ENCODE measurements at places on chromosomes 3 and 15.

DNA sequence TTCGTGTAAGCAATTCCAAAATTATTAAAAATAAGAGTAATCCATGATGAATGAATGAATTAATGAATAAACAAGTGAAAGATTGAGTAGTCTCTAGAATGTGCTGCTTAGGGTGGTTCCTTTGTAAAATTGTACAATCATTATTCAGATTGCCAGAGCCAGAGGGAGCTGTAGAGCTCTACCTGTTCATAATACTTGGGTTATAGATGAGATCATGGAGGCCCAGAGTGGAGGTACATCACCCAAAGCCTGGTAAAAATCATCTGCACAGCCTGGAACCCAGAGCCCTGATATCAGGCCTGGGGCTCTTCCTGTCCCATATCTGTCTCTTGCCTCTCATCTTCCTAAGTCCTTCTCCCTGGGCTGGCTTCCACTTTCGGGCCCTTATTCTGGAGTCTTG, 297.2 kb downstream of the RPLP1 start:
- H3K4me3 ChIP-seq = no peak overlapping the region
- peaks cover 73% of the 10 kb centered on the region for H3K27me3 ChIP-seq
- no peak overlapping the region for H3K27ac ChIP-seq
- no peaks in the 10 kb centered on the region for H3K36me3 ChIP-seq

DNA sequence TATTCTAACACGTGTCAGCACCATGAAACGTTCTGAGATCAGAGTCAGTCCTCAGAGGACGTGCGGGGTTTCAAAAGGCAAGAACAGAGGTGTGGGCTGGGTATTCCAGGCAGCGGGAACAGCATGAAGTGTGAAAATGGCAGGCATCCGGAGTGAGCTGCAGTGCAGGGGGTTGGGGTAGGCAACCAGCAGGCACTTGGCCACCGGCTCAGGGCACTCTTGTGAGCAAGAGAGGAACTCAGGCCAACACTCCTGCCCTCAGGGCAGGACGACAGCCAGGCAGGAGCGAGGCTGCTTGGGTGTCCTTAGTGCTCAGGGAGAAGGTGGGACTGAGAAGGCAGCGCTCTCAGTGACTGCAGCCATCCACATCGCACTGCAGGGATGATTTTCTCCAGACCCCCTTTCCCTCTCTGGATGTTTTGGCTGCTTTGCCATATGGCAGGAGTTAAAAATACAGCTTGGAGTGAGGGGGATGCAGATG, 151.1 kb downstream of the NUP210 start:
- no peak for DNase-seq
- no peak overlapping the region for H3K27ac ChIP-seq
- H3K4me1 ChIP-seq = no peaks in the 10 kb centered on the region
- H3K27me3 ChIP-seq = peaks cover 38% of the 10 kb centered on the region

DNA sequence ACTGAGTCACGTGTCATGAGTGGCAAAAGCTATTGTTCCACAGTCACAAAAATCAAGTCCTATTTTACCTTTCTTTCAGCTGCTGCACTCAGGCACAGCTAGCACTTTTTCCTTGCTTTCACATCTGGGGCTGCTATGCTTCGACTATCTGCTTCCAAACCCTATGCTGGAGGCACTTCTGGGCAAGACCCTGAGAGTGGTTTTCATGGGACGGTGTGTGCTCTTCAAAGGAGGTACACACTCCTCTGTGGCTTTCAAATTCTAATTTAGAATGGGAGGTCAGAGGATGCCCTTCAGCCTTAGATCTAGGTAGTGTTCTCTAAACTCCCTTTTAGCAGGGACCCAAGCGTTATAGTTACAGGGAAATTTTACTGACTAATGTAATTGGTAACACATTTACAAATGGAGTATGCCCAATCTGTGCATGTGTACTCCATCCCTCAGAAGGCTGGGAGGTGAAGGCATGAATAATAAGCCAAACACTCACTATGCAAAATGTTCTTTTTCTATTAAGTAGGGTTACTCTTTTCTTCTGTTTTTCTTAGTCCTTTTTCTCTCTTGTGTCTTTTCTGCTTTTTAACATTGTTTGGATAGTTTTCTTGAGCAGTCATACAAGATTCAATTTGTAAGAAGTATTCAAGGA, 188.3 kb downstream of the LSAMP start:
- H3K4me3 ChIP-seq = no peak overlapping the region
- H3K4me1 ChIP-seq = no peaks in the 10 kb centered on the region
- no peak for DNase-seq
- H3K36me3 ChIP-seq = no peaks in the 10 kb centered on the region
- no peaks in the 10 kb centered on the region for H3K27me3 ChIP-seq

GRCh38 chr15:101718896-101719295, 5.4 kb downstream of the TARS3 start:
- no peak overlapping the region for H3K27ac ChIP-seq
- no peaks in the 10 kb centered on the region for H3K27me3 ChIP-seq
- peaks cover 13% of the 10 kb centered on the region for H3K4me1 ChIP-seq
- H3K4me3 ChIP-seq = no peak overlapping the region

GRCh38 chr3:71511037-71511436, 72.5 kb downstream of the FOXP1 start:
- no peak overlapping the region for H3K4me3 ChIP-seq
- H3K27me3 ChIP-seq = no peaks in the 10 kb centered on the region
- no peaks in the 10 kb centered on the region for H3K36me3 ChIP-seq
- DNase-seq = no peak

DNA sequence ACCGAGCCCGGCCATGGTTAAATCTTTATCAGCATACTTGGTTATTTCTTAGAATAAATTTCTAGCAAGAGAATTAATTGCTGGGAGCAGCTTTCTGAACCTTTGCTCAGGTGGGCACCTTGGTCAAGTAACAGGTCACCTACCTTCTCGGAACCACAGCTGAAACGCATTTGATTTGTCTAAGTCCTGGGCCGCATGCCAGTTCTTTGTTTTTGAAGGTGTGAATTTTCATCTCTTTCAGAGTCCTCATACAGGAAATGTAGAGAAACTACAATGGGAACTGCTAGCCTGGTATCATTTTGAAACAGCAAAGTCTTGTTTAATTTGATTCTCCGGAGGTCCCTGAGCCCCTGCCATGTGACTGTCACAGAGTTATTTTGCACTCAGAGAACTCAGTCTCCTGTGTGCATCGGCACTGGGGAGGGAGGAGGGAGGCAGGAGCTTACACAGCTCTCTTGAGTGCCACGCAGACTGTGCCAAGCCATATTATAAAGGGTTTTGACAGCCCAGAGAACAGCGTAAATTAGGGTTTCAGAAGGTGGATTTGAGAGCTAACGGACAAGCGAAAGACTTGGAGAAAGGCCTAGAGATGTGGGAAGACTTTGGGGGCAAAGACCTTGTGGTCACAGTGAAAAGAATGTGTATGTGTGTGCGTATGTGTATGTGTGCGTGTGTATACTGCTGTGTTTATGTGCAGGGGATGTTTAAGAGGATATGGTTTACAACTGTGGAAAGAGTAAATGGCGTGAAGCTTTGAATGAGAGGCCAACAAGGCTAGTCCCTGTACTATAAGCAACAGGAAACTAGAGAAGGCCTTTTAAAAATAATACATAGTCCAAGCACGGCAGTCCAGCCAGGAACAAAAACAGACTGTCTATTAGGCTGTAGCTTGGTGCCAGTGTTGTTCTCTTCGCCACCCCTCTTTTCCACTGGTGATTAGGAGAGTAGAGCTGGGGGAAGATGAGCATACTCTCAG, 61.8 kb upstream of the ATP13A3 start:
- no peak for DNase-seq
- no peak overlapping the region for H3K4me3 ChIP-seq
- H3K4me1 ChIP-seq = peaks cover 34% of the 10 kb centered on the region
- peak overlapping the region; percentile 39 for H3K27ac ChIP-seq
- no peaks in the 10 kb centered on the region for H3K36me3 ChIP-seq

DNA sequence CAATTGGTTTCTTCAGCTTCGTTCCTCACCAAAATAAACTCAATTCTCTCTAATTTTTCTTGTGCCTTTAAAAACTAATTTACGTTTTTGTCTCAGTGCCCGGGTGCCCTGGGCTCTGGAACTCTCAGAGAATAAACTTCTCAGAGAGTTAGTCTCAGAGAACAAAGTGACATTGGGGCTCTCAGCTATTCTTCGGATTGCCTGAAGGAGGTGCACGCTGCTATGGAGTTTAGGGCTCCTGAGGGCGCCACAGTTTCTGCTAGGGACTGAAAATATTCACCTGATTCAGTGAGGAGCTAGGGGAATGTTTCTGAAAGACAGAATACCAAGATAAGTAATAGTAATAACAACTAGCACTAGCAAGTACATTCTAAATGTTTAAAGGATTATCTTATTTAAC, 22.7 kb downstream of the ZIC4 start:
- H3K4me1 ChIP-seq = no peaks in the 10 kb centered on the region
- DNase-seq = no peak
- no peak overlapping the region for H3K4me3 ChIP-seq

GRCh38 chr15:25761971-25762662, 101.0 kb downstream of the ATP10A start:
- no peaks in the 10 kb centered on the region for H3K4me1 ChIP-seq
- no peak for DNase-seq
- peaks cover 25% of the 10 kb centered on the region for H3K27me3 ChIP-seq
- no peak overlapping the region for H3K27ac ChIP-seq
- H3K4me3 ChIP-seq = no peak overlapping the region

DNA sequence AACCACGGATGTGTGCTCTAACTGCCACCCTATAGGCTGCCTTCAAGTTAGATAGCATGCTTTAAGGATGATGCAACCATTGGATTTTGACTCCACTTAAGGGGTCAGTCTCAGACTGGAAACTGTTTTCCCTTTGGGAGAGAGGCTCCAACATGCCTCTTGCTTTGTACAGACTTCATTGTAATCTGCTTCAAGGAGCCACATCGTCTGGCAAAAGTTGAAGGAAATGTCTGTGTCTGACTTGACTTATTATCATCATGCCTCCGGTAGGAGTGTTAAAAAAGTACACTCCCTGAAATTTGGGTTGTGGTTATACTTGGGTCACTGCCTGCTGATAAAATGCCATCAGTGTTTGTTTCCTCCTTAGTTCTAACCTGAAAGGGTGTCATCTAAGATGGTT, 245.4 kb upstream of the CDIN1 start:
- H3K4me1 ChIP-seq = peaks cover 3% of the 10 kb centered on the region
- H3K27me3 ChIP-seq = no peaks in the 10 kb centered on the region
- no peak for DNase-seq
- H3K27ac ChIP-seq = no peak overlapping the region
- no peak overlapping the region for H3K4me3 ChIP-seq

DNA sequence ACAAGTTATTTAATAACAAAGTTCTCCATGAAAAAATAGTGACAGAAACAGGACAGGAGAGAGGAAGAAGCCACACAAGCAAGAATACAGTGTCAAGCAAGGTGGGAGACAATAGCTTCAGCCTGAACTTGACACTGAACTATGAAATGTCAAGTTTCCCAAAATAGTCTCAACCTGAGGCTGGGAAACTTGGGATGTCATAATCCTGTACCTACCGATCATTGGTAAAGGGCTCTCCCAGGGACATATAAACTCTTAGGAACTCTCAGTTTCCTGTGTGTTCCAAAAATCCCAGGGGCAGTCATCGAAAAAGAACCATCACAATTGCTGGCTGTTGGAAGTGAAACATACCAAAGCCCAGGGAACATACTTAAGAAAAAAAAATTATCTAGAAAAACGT, 211.6 kb downstream of the P3H2 start:
- no peaks in the 10 kb centered on the region for H3K36me3 ChIP-seq
- no peak overlapping the region for H3K27ac ChIP-seq
- H3K4me1 ChIP-seq = no peaks in the 10 kb centered on the region
- DNase-seq = no peak

Measured in left ventricle myocardium inferior (tissue), 1 donor.